ENCODE measurements at places on chromosomes 4 and X. TPM values are rescaled to one million over a fixed set of nuclear protein-coding genes. Genes with fewer than 3 reads are reported as not detected.

The FGG gene
- not detected for total RNA-seq

The GLRA2 gene
- total RNA-seq: not detected

The PHOX2B gene
- not detected for total RNA-seq

The USP46 gene
- 11.5 TPM for total RNA-seq

The THOC2 gene
- 78.5 TPM for total RNA-seq

The MBNL3 gene
- 27.2 TPM for total RNA-seq

The HSFX3 gene
- total RNA-seq: not detected

The NALF2 gene
- total RNA-seq: 0.23 TPM

The ERVMER34-1 gene
- total RNA-seq: not detected

The SLC26A1 gene
- 0.44 TPM for total RNA-seq

The VEGFC gene
- not detected for total RNA-seq

The ABCG2 gene
- total RNA-seq: 0.35 TPM

DNA sequence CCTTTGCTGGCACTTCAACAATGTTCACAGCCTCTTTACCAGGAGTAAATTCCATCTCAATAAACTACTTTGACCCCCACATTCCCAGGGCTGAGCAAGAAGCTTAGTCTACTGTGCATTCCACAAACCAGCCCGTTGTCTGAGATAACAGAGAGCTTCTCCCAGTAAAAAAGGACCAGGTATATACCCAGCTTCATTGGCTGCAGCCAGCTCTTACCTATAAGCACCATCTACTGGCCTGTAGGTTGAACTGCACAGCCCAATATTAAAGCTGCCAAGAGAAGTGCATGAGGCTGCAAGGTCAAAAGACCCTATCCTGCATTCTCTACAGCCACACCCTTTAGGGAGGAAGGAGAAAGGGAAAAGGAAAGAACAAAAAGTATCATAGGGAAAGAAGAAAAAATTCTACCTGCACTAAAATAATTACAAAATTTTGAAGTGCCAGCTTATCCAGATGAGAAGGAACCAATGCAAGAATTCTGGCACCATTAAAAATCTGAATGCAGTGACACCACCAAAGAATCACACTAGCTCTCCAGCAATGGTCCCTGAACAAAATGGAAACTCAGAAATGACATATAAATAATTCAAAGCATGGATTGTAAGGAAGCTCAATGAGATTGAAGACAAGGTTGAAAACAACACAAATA lies 45.7 kb upstream of the INTU start:
- no peak overlapping the region for H3K27ac ChIP-seq
- H3K27me3 ChIP-seq: peaks cover 2% of the 10 kb centered on the region
- H3K36me3 ChIP-seq: no peaks in the 10 kb centered on the region
- DNase-seq: no peak

GRCh38 chr4:139655116-139655515 lies 10.5 kb upstream of the MGST2 start:
- no peak overlapping the region for H3K27ac ChIP-seq
- H3K36me3 ChIP-seq: no peaks in the 10 kb centered on the region
- peaks cover 6% of the 10 kb centered on the region for H3K27me3 ChIP-seq
- DNase-seq: no peak
- H3K4me1 ChIP-seq: peaks cover 17% of the 10 kb centered on the region

DNA sequence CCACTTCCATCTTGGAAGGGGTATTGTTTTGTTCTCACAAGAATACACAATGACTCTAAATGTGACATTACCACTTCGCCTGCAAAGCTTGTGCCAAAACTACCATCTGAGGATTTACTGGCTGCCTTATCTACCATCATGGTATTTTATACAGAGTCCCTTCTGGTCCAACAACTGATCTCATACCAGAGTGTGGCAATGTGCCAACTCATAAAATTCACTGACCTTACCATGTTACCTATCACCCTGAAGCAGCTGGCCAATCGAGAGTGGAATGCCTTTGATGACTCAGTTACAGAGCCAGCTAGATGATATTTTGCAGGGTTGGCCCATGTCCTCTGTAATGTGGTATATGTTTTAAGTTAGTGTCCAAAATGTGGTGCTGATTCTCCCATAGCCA lies 3.8 kb upstream of the SERPINA7 start:
- no peaks in the 10 kb centered on the region for H3K4me1 ChIP-seq
- no peak overlapping the region for H3K4me3 ChIP-seq
- no peak for DNase-seq
- no peaks in the 10 kb centered on the region for H3K27me3 ChIP-seq

DNA sequence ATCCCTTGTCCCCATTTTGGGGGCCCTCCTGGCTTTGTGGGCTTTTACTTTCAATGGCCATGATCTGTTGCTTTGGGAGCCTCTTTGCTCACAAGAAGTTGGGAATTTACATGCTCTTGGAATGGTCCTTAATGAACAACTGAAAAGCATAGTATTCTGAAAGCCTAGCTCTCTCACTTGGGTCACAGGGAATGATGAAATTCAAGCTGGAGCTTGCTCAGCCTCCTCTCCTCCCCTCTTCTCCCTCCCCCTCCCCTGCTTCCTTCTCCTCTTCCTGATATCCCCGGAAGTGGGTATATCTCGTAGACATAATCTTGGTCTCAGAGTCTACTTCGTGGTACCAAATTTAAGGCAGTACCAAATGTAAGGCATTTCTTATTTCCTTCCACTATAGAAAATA lies 400.6 kb upstream of the NR3C2 start:
- no peaks in the 10 kb centered on the region for H3K4me1 ChIP-seq
- H3K4me3 ChIP-seq: no peak overlapping the region
- no peak overlapping the region for H3K27ac ChIP-seq
- no peaks in the 10 kb centered on the region for H3K27me3 ChIP-seq
- no peaks in the 10 kb centered on the region for H3K36me3 ChIP-seq

GRCh38 chrX:13545726-13546125 lies 23.7 kb upstream of the EGFL6 start:
- H3K4me1 ChIP-seq: no peaks in the 10 kb centered on the region
- no peaks in the 10 kb centered on the region for H3K27me3 ChIP-seq
- no peak overlapping the region for H3K27ac ChIP-seq

DNA sequence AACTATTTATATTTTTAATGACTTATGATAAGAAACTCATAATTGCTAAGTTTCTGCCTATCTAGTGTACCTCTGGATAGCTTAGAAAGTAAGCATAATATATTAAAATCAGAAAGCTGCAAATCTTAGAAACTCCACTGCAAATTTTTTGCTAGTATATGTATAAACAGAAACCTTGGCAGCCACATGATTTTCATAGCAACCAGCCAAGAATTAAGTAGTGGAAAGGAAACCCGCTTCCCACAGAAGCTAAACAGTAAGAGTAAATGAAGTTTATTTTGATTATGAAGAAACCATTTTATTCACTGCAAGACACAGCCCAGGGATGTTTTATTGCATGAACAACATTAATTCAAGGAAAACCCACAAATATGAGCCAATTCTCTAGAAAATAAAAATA lies 872.5 kb upstream of the ADGRL3 start:
- no peak overlapping the region for H3K4me3 ChIP-seq
- H3K27ac ChIP-seq: no peak overlapping the region
- H3K27me3 ChIP-seq: no peaks in the 10 kb centered on the region
- no peak for DNase-seq

GRCh38 chr4:82921795-82922194 lies 21.3 kb downstream of the THAP9 start:
- no peaks in the 10 kb centered on the region for H3K27me3 ChIP-seq
- DNase-seq: no peak
- H3K36me3 ChIP-seq: no peaks in the 10 kb centered on the region
- no peaks in the 10 kb centered on the region for H3K4me1 ChIP-seq
- H3K4me3 ChIP-seq: no peak overlapping the region
- no peak overlapping the region for H3K27ac ChIP-seq

- no peaks in the 10 kb centered on the region for H3K27me3 ChIP-seq
- DNase-seq: no peak
- H3K4me1 ChIP-seq: no peaks in the 10 kb centered on the region
- H3K36me3 ChIP-seq: no peaks in the 10 kb centered on the region
- no peak overlapping the region for H3K27ac ChIP-seq
- H3K4me3 ChIP-seq: no peak overlapping the region
Measured at GRCh38 chr4:10623862-10624261, 60.7 kb downstream of the CLNK start.

DNA sequence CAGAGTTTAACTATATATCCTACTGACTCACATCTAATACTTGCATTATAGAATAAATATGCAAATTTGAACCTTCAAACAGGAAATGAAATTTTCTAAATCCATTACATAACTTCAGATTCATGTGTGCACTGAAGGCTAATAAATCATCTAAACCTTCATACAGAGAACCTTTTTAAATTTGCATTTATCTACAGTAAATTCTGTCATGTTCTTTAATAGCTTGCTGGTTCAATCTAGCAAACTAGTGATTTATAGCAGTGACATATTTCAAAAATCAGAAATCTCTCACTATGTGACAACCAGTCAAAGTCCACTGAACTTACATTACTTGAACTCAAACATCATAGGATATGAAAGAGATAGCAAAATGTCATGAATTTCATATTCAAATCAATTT lies 65.1 kb downstream of the LRBA start:
- H3K4me3 ChIP-seq: no peak overlapping the region
- H3K27ac ChIP-seq: no peak overlapping the region
- DNase-seq: no peak
- H3K27me3 ChIP-seq: no peaks in the 10 kb centered on the region

GRCh38 chr4:175125410-175126068 lies 207.4 kb downstream of the ADAM29 start:
- no peak for DNase-seq
- H3K36me3 ChIP-seq: no peaks in the 10 kb centered on the region
- H3K27ac ChIP-seq: no peak overlapping the region
- H3K4me3 ChIP-seq: no peak overlapping the region
- no peaks in the 10 kb centered on the region for H3K27me3 ChIP-seq

- no peak overlapping the region for H3K4me3 ChIP-seq
- H3K27me3 ChIP-seq: peaks cover 2% of the 10 kb centered on the region
- H3K36me3 ChIP-seq: no peaks in the 10 kb centered on the region
- no peaks in the 10 kb centered on the region for H3K4me1 ChIP-seq
Measured at GRCh38 chrX:45196701-45197100, 4.0 kb downstream of the DIPK2B start.

- H3K27me3 ChIP-seq: no peaks in the 10 kb centered on the region
- H3K4me1 ChIP-seq: no peaks in the 10 kb centered on the region
- no peaks in the 10 kb centered on the region for H3K36me3 ChIP-seq
- H3K27ac ChIP-seq: no peak overlapping the region
Measured at GRCh38 chr4:56220261-56220660, 167.0 kb downstream of the AASDH start.

DNA sequence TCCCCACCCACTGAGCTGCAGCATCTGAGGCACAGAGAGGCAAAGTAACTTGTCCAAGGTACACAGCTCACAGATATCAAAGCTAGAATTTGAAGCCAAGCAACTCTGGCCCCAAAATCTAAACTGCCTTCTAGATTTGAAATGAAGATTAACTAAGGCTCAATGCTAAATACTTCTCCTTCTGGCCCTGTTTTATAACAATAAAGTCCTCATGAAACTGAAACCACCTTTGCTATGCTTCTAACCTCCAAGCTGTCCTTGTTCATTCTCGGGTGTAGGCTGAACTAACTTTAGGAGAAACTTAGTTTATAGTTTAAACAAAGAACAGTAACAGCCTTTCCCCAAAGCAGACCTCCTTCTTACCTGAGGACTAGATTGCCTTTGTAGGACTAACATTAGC lies 93.6 kb downstream of the DCTD start:
- no peaks in the 10 kb centered on the region for H3K27me3 ChIP-seq
- H3K4me3 ChIP-seq: no peak overlapping the region
- no peaks in the 10 kb centered on the region for H3K36me3 ChIP-seq
- DNase-seq: no peak
- no peaks in the 10 kb centered on the region for H3K4me1 ChIP-seq

- H3K27me3 ChIP-seq: peaks cover 62% of the 10 kb centered on the region
- H3K4me1 ChIP-seq: peaks cover 14% of the 10 kb centered on the region
- no peaks in the 10 kb centered on the region for H3K36me3 ChIP-seq
- no peak overlapping the region for H3K27ac ChIP-seq
Measured at GRCh38 chr4:133147921-133148689, 989 bp upstream of the PCDH10 start.

- H3K27ac ChIP-seq: no peak overlapping the region
- H3K4me3 ChIP-seq: no peak overlapping the region
- H3K36me3 ChIP-seq: no peaks in the 10 kb centered on the region
Measured at GRCh38 chr4:145828802-145829485, 109.7 kb downstream of the ZNF827 start.

DNA sequence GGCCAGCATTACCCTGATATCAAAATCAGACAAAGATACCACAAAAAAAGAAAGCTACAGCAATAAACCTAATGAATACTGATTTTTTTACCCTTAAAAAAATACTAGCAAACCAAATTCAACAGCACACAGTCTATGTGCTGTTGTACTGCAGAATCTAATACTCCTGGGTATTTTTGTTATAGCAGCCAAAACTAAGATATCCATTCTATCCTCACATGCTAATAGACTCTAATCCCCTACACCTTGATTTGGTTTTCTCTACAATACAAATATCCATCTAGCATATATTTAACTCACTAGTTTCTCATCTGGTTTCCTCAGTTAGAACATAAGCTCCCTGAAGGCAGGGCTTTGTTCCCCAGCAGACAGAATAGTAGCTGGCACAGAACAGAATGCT lies 12.4 kb downstream of the CLOCK start:
- no peak for DNase-seq
- H3K27me3 ChIP-seq: no peaks in the 10 kb centered on the region
- H3K4me1 ChIP-seq: peaks cover 11% of the 10 kb centered on the region
- no peak overlapping the region for H3K27ac ChIP-seq
- H3K36me3 ChIP-seq: no peaks in the 10 kb centered on the region
- H3K4me3 ChIP-seq: no peak overlapping the region

GRCh38 chrX:46836701-46837557 lies at the start of gene RP2:
RP2 (plus strand) TSS chrX:46837043; CDS start chrX:46837101, 58 bp downstream.
- H3K27me3 ChIP-seq: no peaks in the 10 kb centered on the region
- peak within 1 kb of the TSS; percentile 65 for H3K4me3 ChIP-seq
- H3K27ac ChIP-seq: peak within 1 kb of the TSS; percentile 72
- no peaks in the 10 kb centered on the region for H3K4me1 ChIP-seq
- H3K36me3 ChIP-seq: no peaks in the 10 kb centered on the region
- peak; percentile 79 for DNase-seq

DNA sequence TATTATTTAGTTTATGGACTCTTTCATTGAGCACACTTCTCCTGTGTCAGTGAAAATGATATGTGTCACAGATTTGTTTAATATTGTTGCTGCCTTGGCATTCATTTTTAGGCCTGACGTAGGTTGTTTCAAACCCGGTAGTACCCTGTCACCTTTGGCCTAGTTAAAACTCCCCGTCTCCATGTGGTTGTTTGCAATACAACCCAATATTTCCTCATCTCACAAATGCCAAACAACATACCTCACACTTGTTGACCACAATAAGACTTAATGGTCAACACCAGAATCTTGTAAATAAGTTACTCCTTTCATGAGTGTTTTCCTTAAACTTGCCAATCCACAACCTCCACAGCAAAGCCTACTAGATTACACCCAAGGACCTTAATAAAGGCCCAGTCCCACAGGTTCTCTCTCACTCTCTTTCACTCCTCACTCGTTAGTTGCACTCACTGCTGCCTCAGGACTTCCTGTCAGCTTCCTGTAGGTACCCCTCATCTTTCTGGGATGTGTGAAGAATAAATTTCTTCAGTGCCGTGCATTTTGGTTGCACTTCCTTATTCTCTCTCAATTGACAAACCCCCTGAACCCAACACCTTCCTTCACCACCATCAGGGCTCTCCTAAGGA lies 31.3 kb downstream of the IL13RA2 start:
- DNase-seq: no peak
- no peak overlapping the region for H3K4me3 ChIP-seq
- no peaks in the 10 kb centered on the region for H3K27me3 ChIP-seq
- H3K27ac ChIP-seq: no peak overlapping the region
- no peaks in the 10 kb centered on the region for H3K4me1 ChIP-seq
